ENCODE measurements at places on chromosomes 11 and 22.

GRCh38 chr11:17738151-17738973 lies 3.8 kb downstream of the KCNC1 start:
- no peak for DNase-seq

DNA sequence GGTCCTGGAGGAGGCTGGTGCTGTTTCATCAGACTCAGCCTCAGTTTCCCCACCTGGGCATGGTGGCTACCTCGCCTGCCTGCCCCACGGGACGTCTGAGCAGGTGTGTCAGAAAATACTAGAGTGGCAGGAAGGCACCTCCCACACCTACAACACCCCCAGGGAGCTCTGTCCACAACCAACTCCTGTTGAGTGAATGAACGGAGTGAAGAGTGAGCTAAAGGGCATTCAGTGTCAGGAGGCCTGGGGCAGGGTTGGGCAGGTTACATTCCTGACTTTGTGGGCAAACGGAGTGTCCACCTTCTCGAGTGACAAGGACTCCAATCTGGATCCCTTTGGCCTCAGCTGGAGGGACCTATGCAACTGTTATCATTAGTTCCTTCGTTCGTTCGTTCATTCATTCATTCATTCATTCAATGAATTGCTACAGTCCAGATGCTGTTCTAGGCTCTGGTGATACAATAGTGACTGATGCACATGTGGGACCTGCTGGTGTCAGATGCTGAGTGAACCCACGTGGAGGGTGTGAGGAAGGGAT lies 195.2 kb downstream of the CTTN start:
- no peak for DNase-seq

DNA sequence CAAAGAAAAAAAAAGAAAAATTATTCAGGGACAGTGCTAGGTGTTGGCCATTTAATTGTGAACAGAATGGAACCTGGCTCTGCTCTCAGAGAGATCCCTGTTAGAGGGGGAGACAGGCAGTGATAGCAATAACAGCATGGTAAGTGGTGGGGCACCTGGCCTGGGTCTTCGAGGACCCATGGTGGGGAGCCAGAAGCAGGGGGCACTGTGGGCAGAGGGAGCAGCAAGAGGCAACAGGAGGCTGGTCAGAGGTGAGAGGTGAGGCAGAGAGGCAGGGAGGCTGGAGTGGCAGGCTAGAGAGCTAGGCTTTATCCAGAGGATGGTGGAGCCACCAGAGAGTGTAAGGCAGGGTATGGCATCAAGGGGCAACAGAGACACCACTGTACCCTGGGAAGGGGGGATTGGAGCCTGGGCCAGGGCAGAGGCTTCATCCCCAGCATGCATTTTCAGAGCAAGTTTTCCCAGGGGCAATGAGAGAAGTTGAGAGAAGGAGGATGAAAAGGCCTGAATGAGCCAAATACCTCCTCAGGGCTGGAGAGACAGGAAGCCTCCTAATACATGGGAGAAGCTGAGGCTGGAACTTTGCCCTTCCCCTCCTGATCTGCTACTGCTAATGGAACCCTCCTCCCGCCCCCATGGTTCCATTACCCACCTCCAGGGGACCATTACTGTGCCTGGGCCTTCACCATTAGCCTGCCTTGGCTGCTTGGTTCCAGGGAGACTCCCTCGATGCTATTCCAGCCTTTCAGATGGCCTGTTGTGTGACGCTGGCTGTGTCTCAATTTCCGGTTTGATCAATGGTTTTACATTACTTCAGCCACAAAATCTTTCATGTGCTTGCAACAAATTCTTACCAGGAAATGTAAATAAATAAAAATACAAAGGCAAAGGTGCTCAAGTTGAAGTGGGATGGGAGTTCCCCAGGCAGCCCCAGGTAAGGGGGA lies 2.6 kb upstream of the P2RY2 start:
- no peak for DNase-seq

- no peak for DNase-seq
Observed at GRCh38 chr11:1012740-1013630, 23.5 kb downstream of the MUC6 start.

- no peak for DNase-seq
Observed at GRCh38 chr22:29270475-29271271, 2.6 kb downstream of the EWSR1 start.

GRCh38 chr11:57087991-57088390 lies 93.8 kb upstream of the LRRC55 start:
- DNase-seq, result no peak

DNA sequence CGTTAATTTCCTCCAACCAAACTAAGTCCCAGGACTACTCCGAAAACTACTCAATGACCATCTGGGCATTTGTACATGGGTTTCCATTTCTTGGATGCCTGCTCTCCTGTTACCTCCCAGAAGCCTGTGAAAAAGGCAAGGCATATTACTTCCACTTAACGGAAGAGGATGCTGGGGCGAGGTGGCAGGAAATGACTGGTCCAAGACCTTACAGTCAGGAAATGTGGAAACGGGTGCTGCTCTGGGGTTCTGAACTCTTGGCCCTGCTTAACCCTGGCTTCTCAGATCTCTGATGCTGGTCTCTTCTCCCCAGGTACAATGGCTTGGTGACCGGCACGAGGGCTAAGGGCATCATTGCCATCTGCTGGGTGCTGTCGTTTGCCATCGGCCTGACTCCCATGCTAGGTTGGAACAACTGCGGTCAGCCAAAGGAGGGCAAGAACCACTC lies 12.9 kb downstream of the ADORA2A start:
- no peak for DNase-seq

DNA sequence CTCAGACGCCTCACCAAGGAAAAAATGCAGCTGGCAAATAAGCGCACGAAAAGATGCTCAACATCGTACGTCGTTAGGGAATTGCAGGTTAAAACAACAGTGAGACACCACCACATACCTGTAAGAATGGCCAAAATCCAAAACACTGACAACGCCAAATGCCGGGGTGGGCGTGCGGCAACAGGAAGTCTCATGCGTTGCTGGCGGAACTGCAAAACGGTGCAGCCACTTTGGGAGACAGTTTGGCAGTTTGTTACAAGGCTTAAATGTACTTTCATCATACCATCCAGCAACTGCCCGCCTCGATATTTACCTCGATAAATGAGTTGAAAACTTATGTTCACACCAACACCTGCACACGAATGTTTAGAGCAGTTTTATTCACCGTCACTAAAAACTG lies 7.5 kb upstream of the CTSD start:
- no peak for DNase-seq

- DNase-seq, result no peak
Observed at GRCh38 chr11:17521106-17521900, 22.9 kb downstream of the USH1C start.
